ENCODE measurements at places on chromosomes 5 and 9.
A peak's percentile ranks its signal among the peaks of the same experiment; 100 is the strongest.

- no peak for DNase-seq
Measured at GRCh38 chr9:29685531-29685930, 2112.2 kb upstream of the C9orf72 start.

GRCh38 chr5:98771382-98772109, 1.9 kb upstream of the RGMB start:
- DNase-seq: no peak

DNA sequence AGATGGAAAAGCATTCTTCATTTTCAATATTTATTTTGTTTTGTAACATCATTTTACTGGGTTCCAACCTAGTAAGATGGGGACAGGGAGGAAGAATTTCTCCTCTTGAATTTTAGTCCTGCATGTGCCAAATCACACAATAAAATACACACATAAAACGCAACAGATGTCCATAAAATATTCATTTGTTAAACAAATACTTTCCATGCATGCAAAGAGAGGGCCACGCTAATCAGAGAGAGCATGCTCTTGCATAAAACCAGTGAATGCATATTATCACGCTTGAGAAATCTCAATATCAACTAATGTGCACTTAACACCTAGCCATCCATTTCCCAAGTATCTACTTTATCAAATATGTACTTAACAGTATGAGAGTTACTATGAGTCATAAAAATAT, 212.6 kb upstream of the TARS1 start:
- DNase-seq: no peak

DNA sequence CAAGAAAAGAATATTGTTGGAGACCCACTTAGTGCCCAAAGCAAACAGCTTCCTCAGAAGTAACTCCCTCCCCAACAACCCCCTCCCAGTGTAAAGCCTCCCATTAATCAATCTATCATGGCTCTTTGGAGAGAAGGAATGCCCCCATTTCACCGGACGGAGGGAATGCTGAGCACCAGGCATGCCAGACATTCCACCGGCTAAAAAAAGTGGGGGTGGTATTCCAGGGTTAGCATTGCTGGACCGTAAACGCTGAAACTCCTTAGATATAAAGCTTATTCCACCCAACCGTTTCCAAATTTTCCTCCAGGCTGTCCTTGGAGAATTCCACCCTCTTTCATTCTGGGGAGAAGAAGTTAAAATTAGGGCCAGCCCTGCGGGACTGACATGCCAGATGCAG, 363 bp upstream of the MAMDC2 start:
- no peak for DNase-seq

- no peak for DNase-seq
Measured at GRCh38 chr5:58740956-58741355, 158.1 kb downstream of the RAB3C start.

GRCh38 chr9:10265153-10265631, 347.6 kb downstream of the PTPRD start:
- DNase-seq: no peak

GRCh38 chr5:116068028-116068632, 16.7 kb upstream of the COMMD10 start:
- DNase-seq: peak; percentile 10

GRCh38 chr5:143738417-143739401, 73.3 kb upstream of the HMHB1 start:
- no peak for DNase-seq

DNA sequence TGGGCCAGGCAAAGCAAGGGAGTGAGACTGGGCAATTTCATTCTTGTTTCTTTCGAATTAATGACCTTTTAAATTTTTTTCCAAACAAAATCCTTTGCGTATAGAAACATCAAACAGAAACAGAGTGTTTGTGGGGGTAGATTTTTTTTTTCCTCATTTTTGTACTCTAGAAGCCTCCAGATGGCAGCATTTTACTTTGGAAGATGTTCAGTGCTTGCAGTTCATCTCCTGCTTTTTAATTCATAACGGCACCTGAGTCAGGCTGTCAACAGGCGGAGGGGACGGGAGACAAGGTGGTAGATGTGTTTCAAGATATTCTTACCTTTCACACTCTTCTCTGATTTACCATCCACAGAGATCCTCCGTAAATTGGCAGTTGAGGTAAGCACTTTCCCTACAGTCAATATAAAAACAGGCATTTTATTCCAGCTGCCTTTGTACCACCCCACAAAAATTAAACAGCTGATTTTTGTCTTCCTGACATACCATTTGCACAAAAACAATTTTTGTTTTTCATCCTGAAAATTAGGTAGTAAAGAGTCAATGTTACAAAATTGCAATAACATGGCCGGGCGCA, 99.5 kb upstream of the FBXL17 start:
- no peak for DNase-seq

DNA sequence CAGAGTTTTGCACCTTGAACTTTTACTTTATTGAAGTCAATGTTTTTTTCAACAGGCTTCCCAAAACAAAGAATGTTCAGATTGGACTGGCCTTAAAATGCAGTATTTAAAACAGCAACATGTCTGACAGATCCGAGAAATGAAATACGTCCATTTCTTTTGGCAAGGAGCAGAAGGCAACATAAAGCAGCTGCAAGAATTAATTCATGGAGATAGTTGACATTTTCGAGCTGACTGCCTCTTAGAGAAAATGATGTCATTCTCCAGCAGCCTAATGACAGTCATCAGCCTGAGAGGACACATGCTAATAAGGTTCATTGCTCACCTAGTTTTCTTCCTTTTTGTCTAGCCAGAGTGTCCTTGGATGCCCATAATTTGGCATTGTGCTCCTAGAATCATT, 232.2 kb upstream of the SEMA6A start:
- no peak for DNase-seq

- DNase-seq: no peak
Measured at GRCh38 chr9:136695955-136696354, 8.7 kb upstream of the AGPAT2 start.

- DNase-seq: no peak
Measured at GRCh38 chr9:90896231-90896630, 94.6 kb downstream of the SYK start.

GRCh38 chr9:132274861-132275260, 79.9 kb downstream of the SETX start:
- no peak for DNase-seq

GRCh38 chr9:3794635-3795034, 268.8 kb upstream of the RFX3 start:
- DNase-seq: no peak

- no peak for DNase-seq
Measured at GRCh38 chr5:40781843-40782409, 16.2 kb downstream of the PRKAA1 start.

DNA sequence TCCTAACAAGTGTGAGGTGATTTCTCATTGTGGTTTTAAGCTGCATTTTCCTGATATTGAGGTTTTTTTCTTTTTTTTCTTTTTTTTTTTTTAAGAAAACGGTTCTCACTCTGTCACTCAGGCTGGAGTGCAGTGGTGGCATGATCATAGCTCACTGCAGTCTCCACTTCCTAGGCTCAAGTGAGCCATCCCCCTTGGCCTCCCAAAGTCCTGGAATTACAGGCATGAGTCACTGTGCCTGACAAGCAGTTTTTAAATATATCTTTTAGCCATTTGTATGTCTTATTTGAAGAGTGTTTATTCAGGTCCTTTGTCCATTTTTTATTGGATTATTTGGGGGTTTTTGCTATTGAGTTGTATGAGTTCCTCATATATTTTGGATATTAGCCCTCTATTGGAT, 53.8 kb downstream of the GCNT1 start:
- DNase-seq: no peak

DNA sequence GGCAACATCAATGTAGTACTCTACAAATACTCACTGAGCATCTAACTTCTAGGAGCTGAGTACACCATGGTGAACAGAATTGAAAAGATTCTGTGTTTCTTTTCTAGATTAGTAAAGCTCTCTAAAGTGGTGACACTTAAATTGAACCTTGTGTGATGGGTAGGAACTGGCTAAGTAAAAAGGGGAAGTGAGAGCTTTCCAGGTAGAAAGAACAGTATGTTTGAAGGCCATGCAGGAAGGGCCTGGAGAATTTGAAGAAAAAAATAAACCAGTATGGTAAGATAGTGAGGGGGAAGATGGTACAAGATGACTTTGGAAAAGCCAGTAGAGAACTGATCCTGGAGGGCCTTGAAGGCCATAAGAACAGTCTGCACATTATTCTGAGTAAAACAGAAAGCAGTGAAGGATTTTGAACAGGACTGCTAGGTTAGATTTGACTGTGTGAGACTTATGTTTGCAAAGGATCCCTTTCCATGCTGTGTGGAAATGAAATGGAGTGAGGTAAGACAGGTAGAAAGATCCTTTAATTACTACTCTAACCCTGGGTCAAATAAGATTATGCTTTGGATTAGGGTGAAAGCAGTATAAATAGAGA, 46.7 kb upstream of the UBQLN1 start:
- DNase-seq: no peak

DNA sequence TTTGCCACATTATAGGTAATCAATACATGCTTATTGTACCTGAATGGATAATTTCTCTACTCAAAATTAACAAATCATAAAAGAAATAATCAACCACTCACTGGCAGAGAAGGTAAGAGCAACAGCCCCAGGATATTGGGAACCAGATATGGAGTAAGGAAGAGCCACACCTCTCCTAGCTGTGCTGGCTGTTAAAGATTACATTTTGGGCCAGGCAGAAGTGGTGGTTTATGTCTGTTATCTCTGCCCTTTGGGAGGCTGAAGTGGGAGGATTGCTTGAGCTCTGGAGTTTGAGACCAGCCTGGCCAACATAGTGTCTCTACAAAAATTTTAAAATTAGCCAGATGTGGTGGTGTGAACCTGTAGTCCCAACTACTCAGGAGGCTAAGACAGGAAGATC, 56.4 kb downstream of the BHMT start:
- no peak for DNase-seq

DNA sequence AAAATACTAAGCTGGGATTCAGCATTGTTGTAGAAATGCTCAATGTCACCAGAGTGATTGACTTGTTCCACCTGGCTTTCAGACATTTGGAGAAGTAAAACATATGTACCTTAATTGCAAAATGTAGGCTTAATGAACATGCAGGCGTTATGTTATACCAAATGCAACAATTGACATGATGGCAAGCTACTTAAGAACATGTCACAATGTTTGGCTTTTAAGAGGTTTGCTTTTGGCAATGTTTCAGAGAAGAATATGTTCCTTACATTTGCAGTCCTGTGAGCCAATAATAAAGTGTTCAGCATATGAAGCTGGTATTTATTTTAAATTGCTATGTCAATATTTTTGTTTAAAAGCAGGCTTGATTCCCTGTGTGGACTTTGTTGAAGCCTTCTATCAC, 111.7 kb upstream of the NUDT12 start:
- DNase-seq: no peak

GRCh38 chr5:118249386-118249785, 739.0 kb downstream of the DTWD2 start:
- no peak for DNase-seq

- DNase-seq: no peak
Measured at GRCh38 chr5:151023047-151023615, 2.7 kb downstream of the GPX3 start.

DNA sequence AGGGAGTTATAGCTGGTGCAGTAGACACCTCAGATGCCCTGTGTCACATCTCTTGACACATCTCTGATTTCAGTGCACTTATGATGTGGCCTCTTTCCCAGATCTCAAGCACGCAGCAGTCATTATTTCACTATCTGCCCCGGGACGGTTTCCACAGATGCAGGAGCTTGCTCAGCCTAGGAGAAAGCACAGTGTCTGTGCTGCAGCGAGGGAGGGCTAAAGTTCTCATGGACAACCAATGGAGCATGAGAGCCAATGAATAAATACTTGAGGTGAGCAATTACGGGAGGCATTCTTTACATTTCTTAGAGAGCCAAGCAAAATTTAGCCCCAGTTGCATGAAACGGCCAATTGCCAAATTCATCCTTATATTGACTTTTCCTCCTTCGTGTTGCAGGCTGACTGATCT, 7.4 kb upstream of the MOB3B start:
- no peak for DNase-seq

GRCh38 chr5:145847499-145848497, 12.7 kb upstream of the PRELID2 start:
- no peak for DNase-seq

DNA sequence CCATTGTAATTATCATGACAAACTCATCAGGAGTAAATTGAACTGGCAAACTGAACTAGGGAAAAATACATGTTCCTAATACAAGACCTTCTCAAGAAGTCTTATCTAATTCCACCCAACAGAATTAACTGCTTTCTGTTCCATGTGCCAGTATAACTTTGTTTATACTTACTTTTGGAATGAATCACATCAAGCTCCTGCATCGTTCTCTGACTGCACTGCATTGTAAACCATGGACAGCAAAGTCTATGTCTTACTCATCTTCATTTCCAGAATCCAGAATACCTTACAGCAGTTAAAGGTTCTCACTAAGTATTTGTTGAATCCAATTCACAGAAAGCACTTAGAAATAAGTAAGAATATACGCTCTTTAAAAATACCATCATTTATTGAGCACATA, 102.8 kb downstream of the PLK2 start:
- DNase-seq: no peak

- no peak for DNase-seq
Measured at GRCh38 chr5:55538661-55539060, 3.9 kb upstream of the PLPP1 start.

DNA sequence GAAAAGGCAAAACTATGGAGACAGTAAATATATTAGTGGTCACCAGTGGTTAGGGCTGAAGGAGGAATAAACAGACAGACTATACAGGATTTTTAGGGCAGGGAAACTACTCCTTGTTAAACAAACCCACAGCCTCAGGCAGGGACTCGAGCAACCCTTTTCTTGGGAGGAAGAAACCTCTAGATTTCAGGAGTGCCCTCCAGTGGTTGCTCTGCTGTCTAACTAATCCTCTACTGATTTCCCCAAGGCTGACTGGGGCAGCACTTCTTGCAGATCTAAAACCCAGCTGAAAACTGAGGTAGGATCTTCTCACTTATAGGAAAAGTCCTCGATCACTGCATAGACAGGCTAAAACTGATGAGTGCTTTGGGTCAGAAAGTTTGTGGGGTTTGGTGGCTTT, 176.8 kb downstream of the ISOC1 start:
- DNase-seq: no peak

DNA sequence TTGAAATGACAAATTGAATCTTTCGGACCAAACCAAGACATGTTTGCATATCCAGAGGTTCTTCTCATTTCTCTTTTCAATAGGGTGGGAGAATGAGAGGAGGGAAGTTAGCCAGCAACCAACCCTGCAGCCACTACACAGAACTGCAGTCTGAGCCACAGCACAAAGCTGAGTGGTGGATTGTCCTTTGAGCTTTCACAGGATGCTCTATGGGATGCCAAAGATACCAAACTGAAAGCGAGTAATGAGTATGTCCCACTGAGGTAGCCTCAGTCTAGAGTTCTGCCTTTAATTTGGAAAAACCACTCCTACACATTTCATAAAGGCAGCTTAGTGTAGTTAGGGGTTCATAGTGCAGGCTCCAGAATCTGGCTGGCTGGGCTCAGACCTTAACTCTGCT, 114.9 kb downstream of the MARCHF3 start:
- no peak for DNase-seq

GRCh38 chr5:172874647-172875504, 40.8 kb downstream of the ERGIC1 start:
- DNase-seq: no peak

DNA sequence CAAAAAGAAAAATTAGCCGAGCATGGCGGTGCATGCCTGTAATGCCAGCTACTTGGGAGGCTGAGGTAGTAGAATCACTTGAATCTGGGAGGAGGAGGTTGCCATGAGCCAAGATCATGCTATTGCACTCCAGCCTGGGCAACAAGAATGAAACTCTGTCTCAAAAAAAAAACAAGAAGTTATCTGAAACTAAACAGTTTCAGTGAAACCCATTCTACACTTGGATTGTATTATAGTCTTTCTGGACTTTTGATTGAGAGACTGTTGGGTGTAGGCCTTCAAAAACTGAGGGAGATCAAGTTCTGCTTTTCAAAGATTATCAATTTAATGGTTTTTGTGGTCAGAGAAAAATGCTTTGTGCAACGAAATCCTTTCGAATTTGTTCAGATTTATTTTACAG, 34.6 kb upstream of the SPINK5 start:
- no peak for DNase-seq
